Stimulated activated CD4-positive, alpha-beta T cell treated with anti-CD3 and anti-CD28 coated beads, Interleukin-1b, Interleukin-23, amount 100 ng/mL, for 4 hours (primary cell): ENCODE measurements at places on chromosomes 5 and 9.

GRCh38 chr5:179051784-179052183 lies 8.4 kb upstream of the ZNF354C start:
- no peak for DNase-seq

GRCh38 chr5:147216552-147217154 lies 18.2 kb upstream of the STK32A start:
- DNase-seq = no peak

DNA sequence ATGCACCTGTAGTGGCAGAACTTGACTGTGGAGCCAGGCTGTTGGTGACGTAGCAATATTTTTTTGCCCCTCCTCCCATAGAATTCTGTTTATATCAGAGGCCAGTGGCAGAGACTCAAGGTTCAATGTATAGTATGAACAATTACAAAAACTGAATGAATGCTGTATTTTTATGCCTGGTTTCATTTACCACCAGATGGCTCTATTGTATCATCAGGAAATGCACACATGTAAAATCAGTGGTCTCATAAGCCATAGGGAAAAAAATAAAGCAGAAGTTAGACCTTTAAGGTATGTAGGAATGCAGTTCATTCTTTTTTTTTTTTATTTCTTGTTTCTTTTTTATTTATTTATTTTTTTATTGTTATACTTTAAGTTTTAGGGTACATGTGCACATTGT lies 43.6 kb downstream of the CCDC192 start:
- no peak for DNase-seq

DNA sequence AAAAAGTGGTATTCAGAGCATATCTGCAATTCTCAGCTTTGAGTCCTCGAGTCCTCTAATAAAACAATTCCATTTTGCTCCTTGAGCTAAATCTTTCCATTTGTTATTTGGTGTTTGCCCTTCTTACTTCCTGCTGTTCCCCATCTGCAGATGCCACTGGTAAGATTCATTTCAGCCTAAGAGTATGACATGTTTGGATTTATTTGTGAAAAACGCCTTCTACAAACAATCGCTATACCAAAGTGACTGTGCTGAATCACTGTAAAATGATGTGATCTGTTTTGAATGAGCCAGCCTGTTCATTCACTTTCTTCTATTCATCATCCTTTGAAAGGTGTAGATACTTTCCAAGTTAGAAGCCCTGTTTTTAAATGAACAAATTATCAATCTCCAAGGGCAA lies 27.7 kb downstream of the KCTD16 start:
- DNase-seq = no peak
